Tongue (tissue), 3 donors: ENCODE measurements at places on chromosomes 5 and 9. TPM values are rescaled to one million over a fixed set of nuclear protein-coding genes. Genes with fewer than 3 reads are reported as not detected.

DNA sequence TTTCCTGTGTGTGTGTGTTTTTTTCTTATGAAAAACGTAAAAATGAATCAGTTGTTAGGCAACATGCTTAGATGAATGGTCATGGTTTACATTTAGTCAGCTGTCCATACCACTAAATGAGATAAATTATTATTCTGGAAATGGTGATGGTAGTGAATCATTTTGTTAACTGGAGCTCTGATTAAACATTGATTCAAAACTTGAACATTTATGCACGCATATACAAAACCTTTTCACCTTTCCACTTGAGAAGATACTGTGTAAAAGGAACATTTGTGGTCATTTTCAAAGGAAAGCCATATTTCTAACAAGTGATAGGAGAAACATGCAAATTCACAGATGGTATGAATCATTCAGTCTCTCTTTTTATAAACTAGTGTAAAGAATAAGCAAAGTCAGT, 162.0 kb downstream of the SLC25A46 start:
- DNase-seq = no peak

- DNase-seq = peak; percentile 64
Measured at GRCh38 chr9:134163371-134164196, 780 bp downstream of the RNU6ATAC start.

GRCh38 chr9:33787839-33788238, 7.5 kb upstream of the PRSS3 start:
- DNase-seq = no peak

GRCh38 chr9:93566408-93567270, 9.7 kb upstream of the PHF2 start:
- peak; percentile 99 for DNase-seq

- peak; percentile 72 for DNase-seq
Measured at GRCh38 chr5:133944263-133945185, 23.9 kb downstream of the C5orf15 start.

DNA sequence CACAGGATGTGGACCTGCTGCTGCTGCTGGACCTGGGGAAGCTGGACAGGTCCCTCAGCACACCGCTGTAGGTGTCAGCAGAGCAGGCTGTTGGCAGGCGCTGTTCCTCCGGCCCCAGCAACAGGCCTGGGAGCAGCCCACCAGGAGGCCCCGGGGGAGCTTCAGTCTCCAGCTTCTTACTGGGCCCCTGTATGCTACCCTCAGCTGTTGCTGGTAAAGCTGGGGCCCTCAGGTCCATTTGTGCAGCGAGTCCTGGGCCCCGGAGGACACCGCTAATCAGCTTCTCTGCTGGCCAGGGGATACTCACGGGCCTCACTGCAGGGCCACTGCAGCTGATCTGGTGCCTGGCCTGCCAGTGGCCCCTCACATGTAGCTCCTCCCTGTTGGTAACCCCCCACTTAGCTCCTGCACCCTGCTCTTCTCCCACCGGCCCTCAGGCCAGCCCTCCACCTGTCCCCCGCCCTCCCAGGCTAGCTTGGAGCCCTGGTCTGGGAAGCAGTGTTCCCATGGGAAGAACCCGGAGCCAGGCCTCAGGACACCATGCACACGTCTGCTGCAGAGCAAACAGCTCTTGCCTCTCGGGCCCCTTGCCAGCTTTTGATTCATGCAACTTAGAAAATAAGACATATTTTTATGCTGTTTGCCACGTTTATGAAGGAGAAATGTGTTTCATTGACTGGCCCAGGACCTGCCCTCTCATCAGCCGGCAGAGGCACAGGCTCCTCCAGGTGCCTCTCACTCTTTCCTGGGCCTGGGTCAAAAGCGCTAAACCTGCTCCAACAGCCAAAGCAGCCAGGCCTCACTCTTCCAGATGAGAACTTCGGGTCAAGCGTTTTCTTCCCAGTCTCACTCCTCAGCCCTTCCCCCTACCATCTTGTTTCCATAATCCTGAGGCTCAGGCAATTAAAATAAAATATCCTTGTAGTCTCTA, 61.0 kb upstream of the ADAMTS2 start:
- peak; percentile 85 for DNase-seq

DNA sequence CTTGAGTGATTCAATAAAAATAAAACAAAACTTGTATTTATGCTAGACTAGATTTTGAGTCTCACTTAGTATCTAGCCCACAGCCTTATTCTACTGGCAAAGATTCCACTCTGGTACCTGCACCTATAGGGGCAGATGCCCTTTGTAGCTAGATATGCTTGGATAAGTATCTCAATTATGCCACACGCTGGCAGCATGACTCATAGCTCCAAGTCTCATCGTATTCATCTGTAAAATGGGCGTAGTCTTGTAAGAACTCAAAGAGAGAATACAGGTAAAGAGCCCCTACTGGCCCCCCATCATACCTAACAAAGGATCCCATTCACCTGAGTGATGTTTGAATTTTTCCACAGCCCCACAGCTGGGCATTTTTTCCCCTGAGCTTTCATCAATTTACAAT, 45.9 kb upstream of the ASTN2 start:
- no peak for DNase-seq

DNA sequence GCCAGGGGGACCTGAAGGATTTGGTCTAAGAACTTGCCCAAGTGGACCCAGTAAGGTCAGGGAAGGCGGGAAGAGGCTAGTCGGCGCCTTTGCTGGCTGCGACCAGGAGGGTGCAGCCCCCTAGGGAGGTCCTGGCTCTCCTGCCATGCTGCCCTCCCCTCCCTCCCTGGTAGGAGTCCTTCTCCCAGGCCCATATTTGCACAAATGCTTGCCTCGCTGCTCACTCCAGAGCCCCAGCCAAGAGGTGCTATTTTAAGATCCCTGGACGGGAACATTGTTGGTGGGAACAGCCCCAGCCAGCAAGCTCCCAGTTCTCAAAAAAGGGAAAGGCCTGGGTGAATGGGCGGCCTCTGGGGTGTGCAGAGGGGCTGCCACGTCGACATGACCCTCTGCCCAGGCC, 4.3 kb upstream of the IL17B start:
- no peak for DNase-seq

- DNase-seq = peak; percentile 92
Measured at GRCh38 chr5:88660947-88661805, 221.8 kb downstream of the MEF2C start.

The SLC6A18 gene
- total RNA-seq = not detected

DNA sequence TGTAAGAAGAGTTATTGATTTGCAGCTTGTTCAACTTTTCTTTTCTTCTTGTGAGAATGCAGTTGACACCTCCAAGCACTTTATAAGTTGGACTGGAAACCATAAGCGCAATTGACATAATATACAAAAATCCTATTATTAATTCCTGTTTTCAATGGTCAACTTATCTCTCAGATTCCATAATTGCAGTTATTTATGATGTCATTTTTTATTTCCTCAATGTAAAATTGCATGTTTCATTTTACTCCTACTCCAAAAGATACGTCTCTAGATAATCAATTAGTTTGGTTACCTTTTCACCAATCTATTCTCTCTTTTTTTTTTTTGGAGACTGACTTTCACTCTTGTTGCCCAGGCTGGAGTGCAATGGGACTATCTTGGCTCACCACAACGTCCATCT, 1416.1 kb upstream of the CDH6 start:
- DNase-seq = no peak

DNA sequence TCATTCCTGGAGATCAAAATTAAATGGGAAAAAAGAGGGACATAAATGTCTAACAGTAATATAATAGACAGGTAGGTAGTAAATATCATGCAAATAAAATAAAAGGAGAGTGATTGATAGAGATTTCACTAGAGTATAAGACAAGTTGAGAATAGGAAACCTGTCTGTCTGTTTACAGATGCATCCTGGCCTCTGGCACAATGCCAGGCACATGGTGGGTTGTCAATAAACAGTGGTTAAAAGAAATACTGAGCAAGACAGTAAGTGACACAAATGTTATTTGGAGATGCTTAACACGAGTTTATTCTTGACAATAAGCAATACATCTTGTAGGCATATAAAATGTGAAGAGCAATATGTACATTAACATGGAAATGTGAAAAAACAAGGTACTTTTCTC, 33.3 kb downstream of the RICTOR start:
- DNase-seq = no peak

The GLT6D1 gene
- total RNA-seq = not detected

- DNase-seq = peak; percentile 91
Measured at GRCh38 chr9:128917151-128917849, 3.5 kb upstream of the PHYHD1 start.

DNA sequence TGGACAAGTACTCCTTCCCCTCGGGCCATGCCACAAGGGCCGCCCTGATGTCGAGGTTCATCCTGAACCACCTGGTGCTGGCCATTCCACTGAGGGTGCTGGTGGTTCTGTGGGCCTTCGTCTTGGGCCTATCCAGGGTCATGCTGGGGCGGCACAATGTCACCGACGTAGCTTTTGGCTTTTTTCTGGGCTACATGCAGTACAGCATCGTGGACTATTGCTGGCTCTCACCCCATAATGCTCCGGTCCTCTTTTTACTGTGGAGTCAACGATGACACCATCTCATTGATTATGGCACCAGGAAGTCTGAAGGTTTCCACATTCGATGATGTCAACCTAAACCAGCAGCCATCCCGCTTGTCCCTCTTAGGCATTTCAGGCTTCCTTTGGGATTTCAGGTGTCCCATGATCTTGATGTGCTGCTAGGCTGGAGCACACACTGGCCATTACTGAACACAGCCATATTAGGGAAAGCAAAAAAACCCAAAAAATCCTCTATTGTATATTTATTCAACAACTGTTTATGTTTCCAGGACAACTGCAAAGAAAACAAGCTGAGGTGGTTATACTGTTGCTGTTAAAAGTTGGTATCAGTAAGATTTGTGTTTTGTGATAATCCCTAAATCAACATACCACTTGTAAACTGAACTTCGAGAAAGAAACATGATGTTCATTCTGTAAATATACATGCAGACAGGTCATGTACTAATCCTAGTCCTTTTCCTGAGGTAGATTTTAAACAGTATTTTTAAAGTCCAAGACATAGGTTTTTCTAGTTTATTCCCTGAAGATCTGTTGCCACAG, 1.1 kb downstream of the PLPP6 start:
- DNase-seq = no peak

The CTSL gene
- total RNA-seq = 70.1 TPM

- no peak for DNase-seq
Measured at GRCh38 chr5:67266654-67267350, 70.2 kb upstream of the CD180 start.

DNA sequence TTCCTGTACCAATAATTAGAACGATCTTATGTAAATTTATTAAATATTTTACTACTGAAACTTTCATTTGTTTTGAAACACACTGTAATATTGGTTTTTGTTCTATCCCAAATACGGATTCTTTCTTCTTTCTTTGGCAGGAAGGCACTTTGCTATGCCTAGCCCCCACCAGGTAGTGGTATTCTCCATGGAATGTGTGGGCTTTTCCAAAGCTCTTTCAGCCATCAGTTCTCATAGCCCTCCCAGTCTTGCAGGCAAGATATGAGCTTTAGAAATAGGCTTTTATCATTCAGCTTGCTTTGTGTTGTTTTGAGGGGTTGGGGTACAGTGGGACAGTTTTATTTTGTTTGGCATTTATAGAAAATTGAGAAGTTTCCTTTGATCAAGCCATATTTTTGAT, 107.5 kb downstream of the DMXL1 start:
- DNase-seq = no peak

The IL13 gene
- not detected for total RNA-seq

The PITX1 gene
- total RNA-seq = 93.7 TPM

The CCDC180 gene
- total RNA-seq = 7.8 TPM

DNA sequence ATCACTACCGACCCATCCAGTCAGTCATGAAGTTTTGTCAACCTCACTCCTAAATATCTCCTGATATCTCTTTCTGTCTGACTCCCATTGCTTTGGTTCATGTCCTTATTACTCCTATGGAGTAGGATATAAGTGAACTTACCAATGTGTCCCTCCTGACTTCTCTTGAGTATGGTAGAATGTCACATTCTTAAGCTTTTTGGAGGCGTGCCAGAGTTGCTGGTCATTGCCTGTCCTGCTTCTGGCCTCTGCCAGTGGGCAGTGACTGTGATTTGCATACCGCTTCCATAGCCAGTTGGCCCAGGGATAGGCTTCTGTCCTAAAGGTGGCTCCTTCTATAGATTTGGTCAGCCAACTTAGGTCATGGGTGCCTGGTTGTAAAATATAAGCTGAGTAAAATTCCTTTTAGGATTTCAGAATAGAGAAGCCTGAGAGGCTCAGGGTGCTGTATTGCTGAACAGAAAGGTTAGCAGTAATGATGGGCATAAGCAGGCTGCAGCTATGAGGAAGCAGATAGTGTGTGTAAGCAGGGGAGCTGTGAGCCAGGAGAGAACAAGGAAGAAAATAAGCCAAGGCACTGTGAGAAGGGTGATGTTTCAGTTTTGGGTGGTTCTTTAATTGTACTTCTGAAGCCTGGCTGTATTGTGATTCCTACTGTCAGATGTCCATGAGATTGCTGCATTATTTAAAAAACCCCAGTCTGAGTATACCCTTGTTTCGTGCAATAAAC, 16.1 kb upstream of the MARCHF3 start:
- no peak for DNase-seq

DNA sequence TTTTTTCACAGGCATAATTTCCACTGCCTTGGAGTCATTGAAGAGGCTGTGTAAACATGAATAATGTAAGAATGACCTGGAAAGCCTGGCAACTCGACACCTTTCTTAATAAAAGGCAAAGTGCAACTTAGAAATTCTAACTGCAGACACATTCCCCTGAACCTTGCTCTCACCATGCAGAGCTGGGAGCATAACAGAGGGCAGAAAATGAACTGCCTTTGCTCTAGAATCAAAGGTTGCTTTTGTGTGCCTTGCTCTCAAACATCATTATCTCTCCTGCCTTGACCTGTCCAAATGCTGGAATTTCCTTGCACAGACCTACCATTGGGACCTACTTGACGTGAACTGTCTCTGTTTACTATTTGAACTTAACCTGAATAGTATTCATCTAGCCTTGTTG, 462.0 kb upstream of the ZNF462 start:
- no peak for DNase-seq

DNA sequence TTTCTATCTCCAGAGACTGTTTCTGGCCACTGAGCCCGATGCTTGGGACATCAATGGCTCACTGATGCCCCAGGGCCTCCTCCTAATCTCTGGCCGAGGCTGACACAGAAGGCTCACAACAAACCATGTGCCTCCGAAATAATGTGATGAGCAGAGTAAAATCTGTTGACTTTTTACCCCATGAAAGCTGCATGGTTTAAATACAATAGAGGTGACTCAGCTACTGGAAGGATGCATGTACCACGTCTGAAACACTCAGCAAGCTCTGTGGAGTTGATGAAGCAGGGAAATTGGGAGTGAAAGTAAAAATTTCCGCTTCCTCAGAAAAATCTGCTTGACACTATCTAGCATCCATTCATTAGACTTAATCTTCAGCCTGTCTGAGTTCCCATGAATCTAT, 111.1 kb upstream of the EQTN start:
- no peak for DNase-seq
